ENCODE measurements at places on chromosomes 16 and 17.

DNA sequence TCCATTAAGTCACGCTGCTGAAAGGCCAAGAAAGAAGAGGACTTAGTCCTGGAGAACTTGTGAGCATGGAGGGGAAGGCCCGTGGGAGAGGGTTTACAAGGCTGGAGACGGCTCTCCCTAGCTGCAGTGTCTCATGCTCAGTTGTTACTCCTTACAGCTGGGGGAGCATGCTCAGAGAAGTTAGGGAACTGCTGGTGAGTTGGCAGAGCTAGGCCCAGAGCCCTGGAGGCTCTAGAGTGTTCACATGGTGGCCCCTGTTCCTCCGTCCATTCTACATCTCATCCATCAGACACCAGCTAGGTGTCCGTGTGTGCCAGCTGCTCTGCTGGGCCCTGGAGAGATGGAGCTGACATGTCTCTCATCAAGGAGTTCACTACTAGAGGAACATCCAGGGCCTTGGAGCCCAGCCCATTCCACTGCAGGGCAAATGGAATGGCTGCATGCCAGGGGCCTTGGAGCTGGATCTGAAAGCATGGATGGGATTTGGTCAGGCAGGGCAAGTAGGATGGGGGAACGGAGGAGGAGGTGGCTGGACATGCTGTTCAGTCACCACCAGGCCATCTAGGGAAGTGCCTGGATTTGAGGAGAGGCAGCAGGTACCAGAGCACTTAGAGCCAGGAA is 6.3 kb downstream of the XYLT2 start:
- DNase-seq = no peak

GRCh38 chr16:57898961-57899360 is 72.0 kb downstream of the CNGB1 start:
- no peak for DNase-seq

- no peak for DNase-seq
Observed at GRCh38 chr16:29675811-29676643, 3.0 kb upstream of the QPRT start.

GRCh38 chr17:49836111-49837030 is 11.5 kb downstream of the TAC4 start:
- no peak for DNase-seq

GRCh38 chr16:27084307-27085028 is 17.7 kb downstream of the C16orf82 start:
- DNase-seq = no peak
